AG04450 (cell line): ENCODE measurements at places on chromosomes 5 and 9.

GRCh38 chr9:129549684-129550083 is 71.2 kb downstream of the C9orf50 start:
- DNase-seq: no peak

DNA sequence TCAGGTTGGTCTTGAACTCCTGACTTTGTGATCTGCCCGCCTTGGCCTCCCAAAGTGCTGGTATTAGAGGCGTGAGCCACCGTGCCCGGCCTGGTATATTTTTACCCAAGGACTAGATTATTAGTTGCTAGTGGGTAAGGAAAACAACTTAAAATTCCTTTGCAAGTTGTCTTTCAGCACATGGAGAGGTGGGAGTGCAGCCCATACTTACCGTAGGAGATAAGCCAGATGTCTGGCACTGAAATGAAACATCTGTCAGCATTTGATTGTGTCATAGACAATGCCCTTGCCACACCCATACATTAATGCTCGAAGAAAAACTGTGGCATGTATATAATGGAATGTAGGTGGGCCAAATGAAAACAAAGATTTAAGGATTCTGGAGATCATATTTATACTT is 36.6 kb upstream of the ANKH start:
- DNase-seq: no peak

GRCh38 chr9:126638571-126639132 is 24.9 kb downstream of the LMX1B start:
- no peak for DNase-seq

GRCh38 chr9:136189394-136190236 is 15.3 kb downstream of the LHX3 start:
- no peak for DNase-seq

- DNase-seq: no peak
Observed at GRCh38 chr9:130356877-130357584, 87.7 kb upstream of the ASS1 start.

GRCh38 chr5:89309268-89309667 is 426.3 kb upstream of the MEF2C start:
- no peak for DNase-seq

- DNase-seq: no peak
Observed at GRCh38 chr5:103741984-103742383, 179.4 kb upstream of the NUDT12 start.

DNA sequence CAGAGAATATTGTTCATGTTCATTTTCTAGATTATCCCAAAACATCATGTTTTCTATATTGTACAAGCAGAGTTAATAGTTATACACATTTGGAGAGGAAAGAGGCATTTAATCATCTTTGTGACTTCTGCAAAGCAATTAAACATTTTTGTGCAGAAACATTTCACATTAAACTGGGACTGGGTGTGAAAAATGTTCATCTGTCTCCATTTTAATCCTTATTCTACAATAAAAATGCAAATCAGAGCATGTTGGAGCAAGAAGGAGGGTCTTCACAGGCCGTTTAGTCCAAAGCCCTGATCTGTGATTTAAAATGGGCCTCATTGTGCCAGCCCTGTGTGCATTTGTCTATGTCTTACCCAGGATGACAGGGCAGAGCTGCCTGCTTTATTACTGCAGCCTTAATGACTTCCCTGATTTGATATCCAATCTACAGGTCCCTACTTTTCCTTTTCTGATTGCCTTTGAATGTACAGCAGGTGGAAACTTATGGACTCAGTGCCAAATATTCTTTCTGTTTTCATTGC is 183.5 kb downstream of the CAVIN4 start:
- DNase-seq: no peak

DNA sequence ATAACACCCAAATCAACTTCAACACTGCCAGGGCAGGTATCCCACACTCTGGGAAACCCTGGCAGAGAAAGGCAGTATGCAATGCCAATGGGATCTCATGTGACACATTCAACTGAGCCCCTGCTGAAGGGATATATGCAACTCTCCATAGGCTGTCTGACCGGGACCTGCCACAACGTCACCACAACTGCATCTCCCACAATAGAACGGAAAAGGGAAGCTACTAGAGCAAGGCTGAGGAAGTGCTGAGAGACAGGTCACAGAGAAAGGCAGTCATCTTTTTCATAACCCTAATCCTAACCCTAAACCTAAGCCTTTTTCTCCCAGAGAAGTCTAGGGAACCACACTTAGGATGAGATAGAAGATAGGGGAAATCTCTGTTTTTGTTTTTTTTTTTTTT is 345.9 kb upstream of the CD180 start:
- DNase-seq: no peak

GRCh38 chr5:157085930-157086329 is 22.9 kb downstream of the HAVCR2 start:
- no peak for DNase-seq

GRCh38 chr9:134472256-134472655 is 146.0 kb downstream of the RXRA start:
- DNase-seq: no peak

DNA sequence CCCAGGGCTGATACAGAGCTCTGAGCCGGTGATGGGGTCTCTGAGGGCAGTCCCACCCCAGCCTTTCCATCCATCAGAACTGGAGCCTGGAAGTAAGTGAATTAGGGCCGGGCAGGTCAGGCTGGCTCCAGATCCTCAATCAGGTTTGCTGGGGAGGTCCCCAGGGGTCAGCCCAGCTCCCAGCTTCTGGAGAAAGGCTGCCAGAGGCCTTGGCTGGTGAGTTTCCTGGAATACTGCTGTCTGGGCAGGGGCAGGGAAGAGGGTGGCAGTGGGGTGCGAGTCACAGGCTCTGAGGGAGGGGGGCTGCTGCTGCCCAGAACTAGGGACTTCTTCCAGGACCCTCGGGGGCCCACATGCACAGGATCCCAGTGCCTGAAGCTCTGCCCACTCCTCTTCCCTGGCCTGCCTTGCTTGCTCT is 200.6 kb upstream of the MVB12B start:
- no peak for DNase-seq

- DNase-seq: peak; percentile 55
Observed at GRCh38 chr5:54713923-54714581, 196.5 kb downstream of the SNX18 start.

DNA sequence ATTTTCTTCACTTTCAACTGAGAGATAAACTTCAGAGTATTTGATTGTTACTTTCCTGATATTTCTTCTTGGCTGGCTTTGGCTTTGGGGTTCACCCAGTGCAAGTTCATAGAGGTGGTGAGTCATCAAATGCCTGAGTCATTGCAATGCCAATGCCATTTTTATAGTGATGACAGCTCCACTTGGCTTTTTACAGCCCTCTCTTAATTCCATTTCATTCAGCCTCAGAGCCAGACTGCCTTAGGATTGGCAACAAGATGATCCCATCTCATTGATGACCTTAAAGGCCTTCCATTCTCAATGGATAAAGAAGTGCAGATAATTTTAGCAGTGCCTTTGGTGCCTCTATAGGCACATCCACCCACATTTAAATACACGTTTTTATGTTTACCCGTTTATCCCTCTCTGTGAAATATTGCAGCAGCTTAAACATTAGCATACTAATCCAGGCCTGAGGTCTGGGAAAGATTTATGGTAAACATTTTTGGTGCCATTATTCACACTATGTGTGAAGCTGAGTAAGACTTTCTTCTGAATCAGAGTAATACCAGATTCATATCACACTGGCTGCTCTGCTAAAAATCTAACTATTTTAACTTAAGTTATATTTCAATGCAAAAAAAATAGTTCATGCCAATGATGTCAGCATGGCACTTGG is 88.9 kb upstream of the TYRP1 start:
- no peak for DNase-seq

DNA sequence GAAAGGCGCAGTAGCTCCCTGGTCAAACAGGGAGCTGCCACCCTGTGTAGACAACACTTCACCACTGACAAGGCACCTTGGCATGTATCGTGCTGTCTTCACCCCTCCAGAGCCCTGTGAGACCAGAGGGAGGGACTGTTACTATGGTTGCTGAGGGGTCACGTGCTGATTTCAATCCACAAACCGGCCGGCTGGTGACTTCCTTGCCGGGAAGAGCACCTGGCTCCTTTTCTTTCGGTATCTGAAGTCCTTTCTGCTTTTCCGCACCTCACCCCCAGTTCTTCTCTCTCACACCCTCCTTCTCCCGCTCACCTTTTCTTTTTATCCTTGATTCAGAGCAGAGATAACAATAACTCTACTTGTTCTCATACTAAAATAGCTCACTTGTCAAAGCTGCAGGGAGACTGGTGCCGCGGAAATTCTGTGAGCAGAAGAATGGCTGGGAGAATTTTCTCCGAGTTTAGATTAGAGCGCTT is 327.2 kb downstream of the ZSWIM6 start:
- no peak for DNase-seq
